ENCODE measurements at places on chromosomes 7 and 10.

DNA sequence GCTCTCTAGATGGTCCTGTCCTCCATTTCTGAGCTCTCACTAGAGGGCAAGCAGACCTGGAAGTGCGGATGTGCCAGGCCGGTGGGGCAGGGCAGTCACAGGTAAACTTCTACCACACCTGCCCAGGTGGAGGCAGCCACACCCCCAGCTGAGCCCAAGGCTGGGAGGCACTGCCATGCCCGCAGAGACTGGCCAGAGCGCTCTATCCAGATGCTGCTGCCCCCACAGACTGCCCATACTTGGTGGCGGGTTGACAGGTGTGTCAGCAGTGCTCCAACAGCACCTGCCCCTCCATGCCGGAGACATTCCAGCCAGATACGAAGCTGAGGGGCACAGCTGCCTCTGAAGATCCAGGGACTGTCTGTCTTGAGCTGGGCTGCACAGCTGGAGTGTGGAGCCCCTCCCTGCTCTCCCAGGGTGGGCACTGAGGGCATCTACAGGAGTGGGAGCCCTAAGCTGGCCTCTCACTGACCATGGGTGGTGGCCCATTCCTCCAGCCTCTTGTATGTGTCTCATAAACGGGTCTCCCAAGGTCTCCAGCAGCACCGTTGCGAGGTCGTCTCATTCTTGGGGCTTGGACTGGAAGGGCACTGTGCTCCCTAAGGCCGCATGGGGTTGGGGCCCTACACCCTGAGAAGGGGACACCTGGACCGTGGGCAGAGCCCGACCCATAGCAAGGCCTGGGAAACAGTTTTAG is 38.2 kb upstream of the PPIF start:
- DNase-seq, result no peak

- DNase-seq, result no peak
Measured at GRCh38 chr7:50321487-50322067, 17.1 kb downstream of the IKZF1 start.

- no peak for DNase-seq
Measured at GRCh38 chr10:52688899-52689298, 83.7 kb downstream of the MBL2 start.

GRCh38 chr7:152956006-152956405 is 196.5 kb downstream of the ACTR3B start:
- DNase-seq, result no peak

DNA sequence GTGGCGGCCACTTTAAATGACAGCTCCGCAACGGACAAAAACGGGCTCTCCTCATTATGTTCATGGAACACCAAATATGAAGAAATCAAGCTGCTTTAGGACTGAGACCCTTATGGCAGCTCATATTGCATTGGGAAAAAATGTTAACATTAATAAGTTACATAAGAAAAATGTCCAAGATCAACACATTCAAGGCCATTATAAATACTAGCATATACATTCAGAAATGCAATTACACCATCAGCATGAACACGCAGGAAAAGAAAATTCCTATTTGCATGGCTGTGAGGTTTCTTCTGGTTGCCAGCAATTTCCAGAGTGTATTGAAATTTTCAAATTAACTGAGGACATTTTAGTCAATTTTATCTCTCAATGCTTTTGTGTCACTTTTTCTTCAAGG is 374.1 kb upstream of the NRP1 start:
- no peak for DNase-seq

- DNase-seq, result no peak
Measured at GRCh38 chr7:49174396-49174795, 250.0 kb downstream of the CDC14C start.

- DNase-seq, result no peak
Measured at GRCh38 chr7:27688056-27688455, 25.4 kb upstream of the HIBADH start.

- DNase-seq, result no peak
Measured at GRCh38 chr10:64506963-64507362, 985.8 kb downstream of the REEP3 start.

DNA sequence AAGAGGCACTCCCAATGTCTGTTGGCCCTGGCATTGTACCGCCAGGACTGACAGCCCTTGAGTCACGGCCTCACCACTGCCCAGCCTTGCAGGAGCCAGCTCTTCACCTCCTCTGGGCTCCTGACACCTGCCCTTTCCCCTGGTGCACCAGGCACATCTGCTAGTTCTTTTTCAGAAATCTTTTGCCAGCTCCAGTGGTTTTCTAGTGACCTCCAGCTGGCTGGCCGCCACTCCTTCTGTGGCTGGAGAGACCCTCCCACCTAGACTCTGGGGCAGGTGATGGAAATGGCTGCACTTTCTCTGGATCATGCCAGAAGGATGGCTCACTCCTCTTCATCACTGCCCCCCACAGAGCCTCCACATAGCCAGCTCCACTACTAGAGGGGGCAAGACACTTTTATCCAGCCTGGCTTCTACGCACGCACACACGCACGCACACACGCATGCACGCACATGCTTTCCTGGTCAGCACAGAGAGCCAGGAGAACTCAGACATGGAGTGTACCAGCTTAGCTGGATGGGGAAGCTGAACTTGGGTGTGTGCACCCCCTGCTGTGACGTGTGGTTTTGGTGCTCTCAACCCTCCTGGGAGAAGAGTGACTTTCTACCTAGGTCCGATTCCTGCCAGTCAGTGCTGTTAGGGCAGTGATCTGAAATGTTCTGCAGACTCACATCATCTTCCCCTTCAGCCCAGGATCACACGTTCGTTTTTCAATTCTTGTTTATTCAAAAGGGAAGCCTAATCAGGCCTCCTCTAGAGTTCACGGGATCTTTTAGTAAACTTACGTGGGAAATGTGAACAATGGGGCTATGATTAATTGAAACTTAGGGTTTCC is 222.0 kb downstream of the PRPF18 start:
- DNase-seq, result no peak

DNA sequence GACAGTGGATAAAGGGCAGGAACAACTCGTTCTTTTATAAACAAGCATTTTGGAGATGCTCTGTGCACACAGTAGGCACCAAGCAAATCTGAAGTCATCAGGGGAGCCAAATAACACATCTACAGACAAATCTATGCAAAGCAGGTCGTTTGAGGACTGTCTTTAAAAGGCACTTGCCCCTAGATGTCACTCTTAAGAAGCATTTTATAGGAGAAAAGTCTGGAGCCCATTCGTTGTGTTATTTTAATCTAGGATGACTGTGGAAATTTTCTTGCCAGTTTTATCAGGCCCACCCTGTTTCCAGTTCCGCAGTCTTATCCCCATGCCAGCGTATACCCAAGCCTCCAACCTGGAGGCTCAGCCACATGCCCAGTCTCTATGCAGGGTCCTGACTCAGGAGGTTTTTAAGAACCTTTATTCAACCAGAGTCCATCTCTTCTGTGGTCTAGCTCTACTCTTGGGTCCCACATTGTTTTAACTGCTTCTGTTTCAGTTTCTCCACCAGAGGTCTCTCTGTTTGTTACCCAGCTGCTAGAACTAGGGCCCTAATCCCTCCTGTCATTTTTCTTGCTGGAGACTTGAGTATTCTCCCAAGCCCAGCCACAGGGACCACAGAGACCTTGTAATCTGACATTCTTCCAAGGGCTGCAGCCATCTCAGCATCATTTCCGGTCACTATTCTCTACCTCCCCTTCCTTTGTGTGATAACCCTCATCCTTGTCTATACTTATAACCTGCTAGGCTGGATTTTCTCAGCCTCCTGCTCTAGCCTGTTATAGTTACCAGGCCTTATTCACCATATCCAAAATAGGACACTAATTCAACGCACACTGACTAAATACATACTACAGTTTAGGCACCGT is 26.7 kb downstream of the PIK3CG start:
- DNase-seq, result no peak

- no peak for DNase-seq
Measured at GRCh38 chr10:123081896-123082295, 53.9 kb upstream of the HMX3 start.

DNA sequence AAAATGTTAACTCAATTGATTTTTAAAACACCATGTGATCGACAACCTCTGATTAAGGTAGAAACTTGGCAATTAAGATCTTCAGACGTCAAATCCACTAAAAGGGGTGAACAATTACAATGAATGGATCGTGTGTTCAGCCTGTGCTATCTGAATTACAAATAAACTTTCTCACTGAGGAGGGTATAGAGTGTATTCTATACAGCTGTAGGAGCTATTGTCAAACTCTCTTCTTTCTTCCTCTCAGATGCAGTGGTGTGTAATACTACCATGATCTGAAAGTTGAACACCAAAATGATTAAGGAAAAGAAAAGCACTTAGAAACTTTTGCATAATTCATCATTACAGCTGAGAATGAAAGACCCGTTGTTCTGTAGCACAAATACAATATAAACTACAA is 32.2 kb upstream of the MACC1 start:
- DNase-seq, result no peak

- DNase-seq, result no peak
Measured at GRCh38 chr10:106500041-106500924, 664.2 kb downstream of the SORCS1 start.

DNA sequence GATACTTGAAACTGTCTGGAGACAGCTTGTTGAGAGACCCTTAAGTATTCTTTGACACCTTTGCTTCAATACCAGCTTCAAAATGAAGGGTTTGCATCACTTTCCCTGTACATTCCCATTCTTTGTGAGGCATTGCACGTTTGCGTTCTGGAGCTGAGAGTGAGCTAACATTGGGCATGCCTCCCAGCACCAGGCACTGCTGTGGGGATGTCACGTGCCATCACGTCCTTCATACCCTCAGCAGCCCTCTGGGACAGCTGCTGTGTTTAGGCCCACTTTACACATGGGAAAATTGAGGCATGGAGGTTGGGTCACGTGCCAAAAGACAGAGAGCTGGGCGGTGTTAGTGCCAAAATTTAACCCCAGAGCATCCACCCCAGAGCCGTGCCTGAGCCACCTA is 66.2 kb upstream of the INSYN2A start:
- DNase-seq, result no peak

DNA sequence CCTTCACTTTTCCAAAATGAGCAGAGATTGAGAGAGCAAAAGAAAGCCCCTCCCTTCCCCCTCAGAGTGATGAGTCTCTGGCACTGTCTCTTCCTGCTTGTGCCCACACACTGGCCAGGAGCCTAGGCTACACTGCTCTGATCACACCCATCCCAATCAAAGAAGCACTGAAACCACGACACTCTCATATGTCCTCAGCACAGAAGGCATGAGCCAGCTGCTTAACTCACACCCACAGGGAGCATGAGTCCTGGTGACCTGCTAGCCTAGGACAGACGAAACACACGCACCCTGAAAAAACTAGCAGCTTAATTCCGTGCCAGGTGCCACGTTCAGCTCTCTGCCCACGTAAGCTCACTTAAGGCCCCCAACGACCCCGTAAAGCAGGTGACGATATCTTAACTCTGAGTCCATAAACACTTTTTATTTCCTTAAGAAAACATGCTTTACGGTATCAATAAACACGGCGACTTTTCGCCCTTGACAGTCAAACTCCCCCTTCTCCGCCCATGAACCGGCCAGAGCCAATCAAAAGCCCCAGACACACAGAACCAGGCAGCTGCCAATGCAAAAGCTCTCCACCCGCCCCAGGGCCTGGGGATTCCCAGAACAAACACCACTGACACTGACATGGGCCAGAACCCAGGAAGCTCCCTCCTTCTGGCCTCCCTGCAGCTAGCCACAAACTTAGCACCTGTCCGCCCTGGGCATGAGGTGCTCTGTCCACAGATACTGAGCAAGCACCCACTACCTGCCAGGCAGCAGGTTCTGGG is 69.0 kb downstream of the TNRC18 start:
- DNase-seq, result no peak

DNA sequence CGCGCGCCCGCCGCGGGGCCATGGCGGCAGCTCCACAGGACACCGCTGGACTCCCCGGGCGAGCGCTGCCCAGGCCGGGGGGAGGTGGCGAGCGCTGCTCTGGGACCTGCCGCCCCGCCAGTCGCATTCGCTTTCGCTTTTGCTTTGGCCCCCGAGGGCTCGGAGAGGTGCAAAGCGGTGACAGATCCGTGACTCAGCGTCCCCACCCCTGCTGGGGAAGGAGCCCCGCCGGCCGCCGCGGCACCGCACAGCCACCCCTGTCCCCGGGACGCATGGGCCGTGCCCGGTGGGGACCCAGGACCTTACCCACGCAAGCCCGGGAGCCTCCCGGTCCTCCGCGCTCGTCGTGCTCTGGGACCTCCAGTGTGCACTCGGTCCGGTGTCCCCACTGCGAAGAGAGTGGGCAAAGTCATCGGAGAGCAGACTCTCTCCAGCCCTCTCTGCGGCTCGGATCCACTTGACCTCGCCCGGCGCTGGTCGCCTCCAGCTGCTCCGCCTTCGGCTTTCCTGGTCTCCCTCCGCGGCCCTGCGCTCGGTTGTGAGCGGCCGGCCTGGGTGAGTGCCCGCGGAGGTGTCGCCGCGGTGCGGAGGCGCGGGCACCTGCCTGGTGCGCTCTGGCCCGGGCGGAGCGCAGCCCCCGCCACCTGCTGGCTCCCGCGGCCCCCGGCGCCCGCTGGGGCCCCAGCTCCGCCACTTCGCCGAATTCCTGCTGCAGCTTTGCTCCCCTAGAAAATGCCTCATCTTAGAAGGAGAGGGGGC is at the start of gene IL15RA:
TSS of gene IL15RA (minus strand) at position 73 of the 759 bp plus-strand sequence. CDS start at position 22, 51 bp downstream.
- DNase-seq, result peak; percentile 79

GRCh38 chr7:20316706-20317105 is 14.0 kb upstream of the ITGB8 start:
- DNase-seq, result no peak

DNA sequence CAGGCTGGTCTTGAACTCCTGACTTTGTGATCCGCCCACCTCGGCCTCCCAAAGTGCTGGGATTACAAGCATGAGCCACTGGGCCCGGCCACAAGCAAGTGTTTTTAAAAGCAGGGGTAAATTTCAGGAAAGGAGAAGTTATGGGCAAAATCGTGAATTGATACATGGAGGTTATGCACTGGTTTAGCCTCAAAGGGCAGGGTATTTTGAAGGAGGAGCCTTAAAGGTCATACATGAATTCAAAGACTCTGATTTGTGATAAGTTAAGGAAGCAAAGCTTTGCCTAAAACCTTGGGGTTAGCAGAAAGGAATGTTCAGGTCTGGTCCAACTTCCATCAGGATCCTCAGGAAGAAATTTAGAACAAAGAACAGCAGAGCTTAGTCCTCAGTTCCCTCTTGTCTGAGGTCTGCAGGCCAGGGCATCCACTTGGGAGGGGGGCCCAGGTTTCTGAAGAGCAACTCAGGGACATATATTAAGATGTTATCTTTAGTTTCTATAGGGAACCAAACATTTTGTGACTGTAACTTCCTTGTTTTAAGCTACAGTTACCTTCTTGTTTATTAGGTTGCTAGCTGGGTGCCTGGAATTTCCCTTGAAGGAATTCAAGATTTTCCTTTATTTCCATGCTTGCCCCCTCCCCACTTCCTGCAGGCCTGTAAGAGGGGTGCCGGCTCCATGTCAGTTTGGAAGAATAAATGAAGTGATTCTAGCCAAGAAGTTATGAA is 2.8 kb upstream of the REPIN1 start:
- no peak for DNase-seq

All from effector memory CD8-positive, alpha-beta T cell (primary cell).